Sciatic nerve (tissue), 2 donors: ENCODE measurements at places on chromosomes 2 and 18. TPM values are rescaled to one million over a fixed set of nuclear protein-coding genes. Genes with fewer than 3 reads are reported as not detected.

FABP1 gene
- total RNA-seq = not detected

ANTXR1 gene
- 89.9 TPM for total RNA-seq

ITM2C gene
- total RNA-seq = 136 TPM

TMEFF2 gene
- not detected for total RNA-seq

MC5R gene
- total RNA-seq = not detected

SLC9A4 gene
- not detected for total RNA-seq

PARD6G gene
- 11.2 TPM for total RNA-seq

CHCHD5 gene
- total RNA-seq = 21.2 TPM

ERFE gene
- total RNA-seq = 0.58 TPM

ALLC gene
- 7.6 TPM for total RNA-seq

CTIF gene
- 81.9 TPM for total RNA-seq

COMMD1 gene
- 30.1 TPM for total RNA-seq

GPBAR1 gene
- 0.94 TPM for total RNA-seq

COL5A2 gene
- 45.7 TPM for total RNA-seq

ODC1 gene
- total RNA-seq = 33.1 TPM

HOXD3 gene
- 9.8 TPM for total RNA-seq

DNA sequence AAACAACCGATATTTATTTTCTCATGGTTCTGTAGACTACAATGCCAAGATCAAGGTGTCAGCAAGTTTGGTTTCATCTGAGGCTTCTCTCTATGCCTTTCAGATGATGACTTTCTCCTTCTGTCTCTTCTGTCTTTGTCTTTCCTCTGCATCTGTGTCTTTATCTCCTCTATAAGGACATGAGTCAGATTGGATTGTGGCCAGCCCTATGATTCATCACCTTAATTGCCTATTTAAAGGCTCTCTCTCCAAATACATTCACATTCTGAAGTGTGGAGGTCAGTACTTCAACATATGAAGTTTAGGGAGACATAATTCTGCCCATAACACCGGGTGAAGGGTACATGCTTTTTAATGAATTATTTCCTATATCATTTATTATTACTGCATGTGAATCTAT lies 71.2 kb upstream of the CNTNAP5 start:
- no peak for DNase-seq

GRCh38 chr2:179068991-179069643 lies 19.2 kb upstream of the CCDC141 start:
- DNase-seq = no peak

DNA sequence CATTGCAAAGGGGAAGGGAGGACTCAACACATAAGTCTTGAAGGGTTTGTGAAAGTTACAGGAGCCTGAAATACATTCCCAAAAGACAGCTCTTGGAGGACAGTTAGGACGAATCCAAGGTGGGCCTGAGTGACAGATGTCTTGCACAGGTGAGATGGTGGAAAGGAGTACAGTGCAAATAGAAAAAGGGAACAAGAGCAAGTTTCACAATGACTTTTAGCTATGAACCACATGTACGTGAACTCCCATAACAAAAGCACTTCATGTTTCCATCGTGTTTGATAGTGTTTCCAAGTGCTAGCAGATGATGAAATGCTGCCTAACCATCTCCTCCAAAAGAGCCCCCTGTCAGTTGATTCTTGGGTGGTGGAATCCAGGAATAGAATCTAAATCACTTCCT lies 1.8 kb downstream of the IL18RAP start:
- DNase-seq = no peak

DNA sequence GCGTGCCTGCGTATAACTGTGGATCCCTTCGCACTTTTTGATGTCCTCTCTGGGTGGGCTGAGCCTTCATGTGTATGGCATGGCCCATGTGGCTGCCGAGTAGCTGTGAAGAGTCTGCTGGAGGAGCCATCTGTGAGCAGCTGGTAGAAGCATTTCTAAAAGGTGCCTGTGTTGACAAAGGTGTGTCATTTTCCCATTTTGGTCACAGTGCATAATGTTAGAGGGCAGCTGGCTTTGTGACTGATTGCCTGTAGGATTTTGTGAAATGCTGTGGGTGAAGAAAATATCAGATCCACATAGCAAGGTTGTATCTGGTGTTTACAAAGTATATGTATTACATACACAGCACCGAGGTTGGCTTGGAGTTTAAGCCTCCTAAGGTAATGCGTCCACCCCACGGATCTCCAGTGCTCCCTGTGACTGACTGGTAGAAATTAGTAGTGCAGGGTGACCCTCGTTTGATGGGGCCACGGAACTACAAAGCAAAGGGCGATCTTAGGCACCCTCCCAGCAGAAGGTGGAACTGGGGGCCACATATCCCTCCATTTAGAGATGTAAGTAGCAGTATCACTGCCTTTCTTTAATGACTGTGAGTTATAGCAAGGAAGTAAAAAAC lies 16.5 kb downstream of the GATA6 start:
- DNase-seq = no peak

- DNase-seq = no peak
These were observed 185.4 kb upstream of the TANK start for GRCh38 chr2:160974803-160975202.

DNA sequence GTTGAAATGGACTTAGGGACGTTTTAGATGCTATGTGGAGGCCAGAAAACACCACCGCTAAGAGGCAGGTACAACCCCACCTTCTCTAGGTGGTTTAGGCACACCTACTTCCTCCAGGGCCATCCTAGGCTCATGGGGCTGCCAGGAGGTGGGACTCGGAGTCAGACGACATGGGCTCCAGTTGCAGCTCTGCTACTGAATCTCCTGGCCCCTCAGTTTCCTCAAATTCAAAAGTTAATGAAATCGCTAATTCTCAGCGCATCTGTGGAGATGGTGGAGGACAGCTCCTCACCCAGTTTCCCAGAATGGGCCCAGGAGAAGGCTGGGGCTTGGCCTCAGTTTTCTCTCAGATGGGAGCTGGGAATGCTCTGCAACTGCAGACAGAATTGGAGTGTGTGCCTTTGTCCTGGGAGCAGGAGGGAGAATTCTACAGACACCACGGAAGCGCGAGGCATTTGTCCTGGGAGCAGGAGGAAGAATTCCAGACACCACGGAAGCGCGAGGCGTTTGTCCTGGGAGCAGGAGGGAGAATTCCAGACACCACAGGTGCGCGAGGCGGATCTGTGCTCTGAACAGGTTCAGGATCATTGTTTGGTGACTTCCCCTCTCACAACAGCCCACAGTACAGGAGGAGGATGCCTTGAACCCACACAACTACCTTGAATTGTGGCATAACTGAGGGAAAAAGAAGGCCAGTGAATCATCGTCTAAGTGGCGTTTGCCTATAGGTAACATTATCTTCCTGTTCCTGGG lies 103.7 kb upstream of the PXDN start:
- no peak for DNase-seq

- no peak for DNase-seq
These were observed 87.4 kb downstream of the STK39 start for GRCh38 chr2:168159754-168160585.

DNA sequence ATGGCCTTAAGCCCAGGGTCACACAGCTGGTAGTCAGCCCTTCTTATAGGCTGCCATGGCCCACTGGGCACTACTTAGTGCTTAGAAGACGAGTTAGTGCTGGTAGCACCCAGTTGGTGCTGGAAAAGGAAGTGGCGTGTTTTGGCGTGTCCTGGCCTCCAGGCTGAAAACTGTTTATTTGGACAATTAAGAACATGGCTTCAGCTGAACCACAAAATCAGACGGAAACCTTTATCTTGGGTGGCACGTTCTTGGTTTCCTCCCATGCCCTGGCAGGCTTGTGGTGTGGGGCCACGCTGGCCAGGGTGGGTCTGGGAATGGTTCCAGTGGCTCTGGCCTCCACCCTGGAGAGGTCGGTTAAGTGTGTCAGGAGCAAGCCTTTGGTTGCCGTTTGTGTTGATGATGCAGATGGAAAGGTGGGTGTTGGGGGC lies 141.5 kb upstream of the HAAO start:
- DNase-seq = no peak

DNA sequence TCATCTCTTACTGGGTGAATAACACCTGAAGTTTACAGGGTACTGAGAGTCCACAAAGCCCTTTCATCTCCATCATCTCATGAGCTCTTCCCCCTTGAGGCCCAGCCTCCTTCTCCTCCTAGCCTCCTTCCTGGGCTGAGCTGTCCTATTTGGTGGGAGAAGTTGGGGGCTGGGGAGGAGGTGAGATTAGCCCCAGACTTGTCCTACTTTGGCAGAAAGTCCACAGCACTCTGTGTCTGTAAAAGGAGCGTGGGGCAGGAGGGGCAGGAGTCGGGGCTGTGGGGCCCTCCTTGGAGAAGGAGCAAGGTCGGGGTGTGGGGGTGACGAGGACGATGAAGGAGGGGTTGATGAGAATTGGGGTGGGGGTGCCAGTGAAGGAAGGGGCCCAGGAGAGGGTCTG lies 10.0 kb upstream of the DES start:
- no peak for DNase-seq

GRCh38 chr2:29755829-29756228 lies 165.6 kb downstream of the ALK start:
- no peak for DNase-seq

- DNase-seq = no peak
These were observed 1.5 kb upstream of the RRM2 start for GRCh38 chr2:10120877-10121574.

DNA sequence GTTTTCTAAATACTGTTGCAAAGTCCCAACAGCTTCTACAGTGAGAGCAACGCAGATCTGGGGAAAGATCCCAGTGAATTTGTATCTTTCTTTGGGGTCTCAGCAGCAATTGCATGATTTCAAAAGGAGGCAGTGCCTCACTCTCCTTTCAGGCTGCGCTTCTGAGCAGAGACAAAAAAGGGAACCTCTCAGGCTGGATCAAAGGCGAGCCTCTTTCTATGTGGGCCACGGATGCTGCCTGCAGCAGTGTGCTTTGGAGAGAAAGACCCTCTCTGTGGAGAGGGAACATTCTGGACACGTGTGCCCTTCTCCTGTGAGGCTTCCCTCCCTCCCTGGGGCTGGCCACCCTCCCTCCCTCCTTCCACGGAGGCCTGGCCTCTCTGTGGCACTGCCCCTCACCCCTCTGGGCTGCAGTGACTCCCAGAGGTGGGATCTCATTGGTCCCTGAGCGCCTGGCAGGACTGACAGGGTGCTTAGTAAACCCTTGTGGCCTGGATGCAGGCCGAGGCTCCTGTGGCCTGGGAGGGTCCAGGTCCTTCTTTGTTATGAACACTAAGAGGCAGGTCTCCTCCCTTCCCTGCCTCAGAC lies 21.6 kb upstream of the PDIA6 start:
- no peak for DNase-seq

GRCh38 chr2:196266351-196266750 lies 95.0 kb upstream of the STK17B start:
- no peak for DNase-seq

GRCh38 chr2:240598311-240598911 lies 11.9 kb downstream of the CAPN10 start:
- peak; percentile 43 for DNase-seq

DNA sequence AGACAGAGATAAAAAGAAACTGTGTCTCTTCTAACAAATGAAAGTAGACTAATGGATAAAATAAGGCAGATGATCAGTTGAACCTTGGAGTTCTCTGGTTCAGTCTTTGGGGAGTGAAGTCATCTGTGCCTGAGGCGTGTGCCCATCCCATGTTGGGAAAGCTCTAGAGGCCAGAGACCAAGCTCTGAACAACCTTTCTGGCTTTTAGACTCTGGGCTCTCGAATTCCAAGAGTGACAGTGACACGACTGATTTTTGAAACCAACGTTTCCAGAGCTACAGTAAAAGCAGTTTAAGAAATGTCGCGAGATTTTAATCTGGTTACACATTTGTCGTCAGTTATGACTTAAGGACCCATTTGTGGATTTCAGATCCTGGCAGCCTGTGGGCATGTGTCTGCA lies 83.7 kb upstream of the APCDD1 start:
- DNase-seq = no peak

GRCh38 chr18:45920367-45920766 lies 46.8 kb downstream of the EPG5 start:
- DNase-seq = peak; percentile 77

DNA sequence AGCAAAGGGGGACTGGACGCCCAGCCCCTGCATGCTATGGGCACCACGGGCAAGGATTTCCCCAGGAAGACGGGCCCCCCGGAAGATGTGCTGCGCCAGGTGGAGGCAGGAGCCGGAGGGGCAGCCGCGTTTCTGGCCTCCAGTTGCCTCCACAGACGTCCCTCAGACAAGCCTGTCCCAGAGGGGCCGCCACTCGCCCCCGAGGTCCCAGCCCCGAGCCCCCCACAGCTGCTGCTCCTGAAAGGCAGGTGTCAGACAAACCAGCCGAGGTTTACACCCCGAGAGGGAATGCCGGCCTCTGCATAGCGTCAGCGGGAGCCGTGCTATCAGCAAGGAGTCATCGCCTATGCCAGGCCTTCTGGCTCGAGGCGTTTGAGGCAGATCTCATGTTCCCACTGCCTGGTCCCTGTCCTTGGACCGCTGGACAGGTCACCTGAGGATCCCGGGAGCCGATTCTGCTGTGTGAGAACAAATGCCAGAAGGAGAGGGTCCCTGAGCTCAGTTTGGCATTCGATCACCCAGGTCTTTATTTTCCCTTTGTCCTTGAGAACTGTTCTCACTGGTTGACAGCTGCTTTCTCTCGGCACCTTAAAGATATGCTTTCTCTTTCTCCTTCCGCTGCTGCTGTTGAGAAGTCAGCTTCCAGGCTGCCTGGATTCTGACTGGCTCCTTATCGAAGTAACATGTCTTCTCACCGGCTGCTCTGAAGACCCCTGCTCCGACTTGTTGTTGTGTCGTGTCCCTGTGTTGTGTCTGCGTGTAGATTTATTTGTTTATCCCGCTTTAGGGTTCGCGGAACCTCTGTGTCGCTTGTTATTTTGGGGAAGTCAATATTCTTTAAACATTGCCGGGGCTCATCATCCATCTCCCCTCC lies 20.6 kb downstream of the CROCC2 start:
- peak; percentile 52 for DNase-seq

- no peak for DNase-seq
These were observed 65.7 kb downstream of the REL start for GRCh38 chr2:60947056-60947455.

DNA sequence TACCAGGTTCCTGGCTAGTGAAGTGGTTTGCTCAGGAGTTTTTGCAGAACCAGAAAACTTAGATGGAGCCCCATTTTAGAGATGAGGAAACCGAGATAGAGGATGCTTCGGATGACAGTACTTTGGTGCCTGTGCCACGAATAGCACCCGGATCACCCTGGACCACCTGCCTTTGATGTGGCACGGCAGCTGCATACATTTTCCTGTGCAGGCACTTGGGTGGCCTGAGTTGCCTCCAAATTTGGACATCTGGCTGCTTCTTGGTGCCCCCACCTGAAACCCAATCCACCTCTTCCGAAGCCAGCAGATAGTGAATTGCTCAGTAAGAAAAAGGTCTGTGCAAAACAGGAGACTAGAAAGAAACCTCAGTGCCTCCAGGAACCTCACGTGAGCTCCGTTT lies 140.6 kb upstream of the ID2 start:
- DNase-seq = peak; percentile 21

DNA sequence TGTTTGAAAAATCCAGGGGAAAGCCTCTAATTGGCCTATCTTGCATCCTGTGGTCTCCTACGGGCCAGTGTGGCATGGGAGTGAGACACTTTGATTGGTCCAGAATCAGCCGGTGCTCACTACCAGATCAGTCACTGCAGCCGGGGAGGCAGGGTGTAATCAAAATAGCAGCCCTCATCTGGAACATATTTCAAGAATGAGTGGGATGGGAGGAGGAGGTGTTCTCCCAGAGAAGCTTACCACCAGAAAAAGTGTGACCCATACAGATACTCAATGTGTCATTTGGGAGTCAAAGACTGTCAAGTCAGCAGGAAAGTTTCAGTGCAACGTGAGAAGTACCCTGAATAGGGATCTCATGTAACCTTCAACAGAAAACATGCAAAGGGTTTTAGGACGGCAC lies 393.9 kb upstream of the SLC14A2 start:
- no peak for DNase-seq

GRCh38 chr2:166627893-166628292 lies 133.8 kb upstream of the SCN7A start:
- DNase-seq = no peak

GRCh38 chr18:23133860-23134779 lies 1.2 kb upstream of the CABLES1 start:
- no peak for DNase-seq
